Stimulated activated CD4-positive, alpha-beta T cell treated with anti-CD3 and anti-CD28 coated beads, Interleukin-1b, Interleukin-23, amount 100 ng/mL, for 24 hours (primary cell): ENCODE measurements at places on chromosomes 12 and 14.

GRCh38 chr12:97335115-97335514, 127.5 kb upstream of the RMST start:
- no peak for DNase-seq

GRCh38 chr14:105891221-105891602, 364.8 kb downstream of the TMEM121 start:
- no peak for DNase-seq

- no peak for DNase-seq
Observed at GRCh38 chr12:116538682-116539305, 20.4 kb upstream of the MAP1LC3B2 start.

DNA sequence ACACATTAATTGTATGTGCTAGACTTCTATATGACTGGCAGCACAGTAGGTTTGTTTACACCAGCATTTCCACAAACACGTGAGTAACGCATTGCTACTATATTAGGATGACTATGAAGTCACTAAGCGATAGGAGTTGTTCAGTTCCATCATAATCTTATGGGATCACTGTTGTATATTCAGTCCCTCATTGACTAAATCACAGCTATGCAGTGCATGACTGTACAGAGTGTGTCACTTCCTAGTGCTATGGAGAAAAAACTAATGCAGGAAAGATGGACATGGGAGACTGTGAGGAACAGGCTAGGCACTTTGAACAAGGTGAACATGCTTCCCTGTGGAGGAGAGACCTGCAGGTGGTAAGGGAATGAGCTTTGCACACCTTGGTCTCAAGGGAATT, 259.8 kb downstream of the NUAK1 start:
- no peak for DNase-seq

DNA sequence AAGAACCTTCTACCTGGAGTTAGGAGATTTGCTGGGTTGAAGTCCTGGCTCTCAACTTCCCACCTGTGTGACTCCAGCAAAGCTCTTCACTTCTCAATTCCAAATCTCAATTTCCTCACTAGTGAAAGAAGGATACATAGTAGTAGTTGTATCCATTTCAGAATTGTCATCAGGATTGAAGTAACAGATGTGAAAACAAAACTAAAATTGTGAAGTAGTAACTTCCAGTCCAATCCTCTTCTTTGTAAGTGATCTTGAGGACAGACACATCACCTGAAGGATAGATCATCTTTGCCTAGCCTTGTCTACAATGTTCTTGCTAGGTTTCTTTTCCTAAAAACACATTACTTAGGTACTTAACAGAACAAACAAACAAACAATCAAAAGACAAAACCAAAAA, 1.2 kb upstream of the LRRK2 start:
- no peak for DNase-seq

DNA sequence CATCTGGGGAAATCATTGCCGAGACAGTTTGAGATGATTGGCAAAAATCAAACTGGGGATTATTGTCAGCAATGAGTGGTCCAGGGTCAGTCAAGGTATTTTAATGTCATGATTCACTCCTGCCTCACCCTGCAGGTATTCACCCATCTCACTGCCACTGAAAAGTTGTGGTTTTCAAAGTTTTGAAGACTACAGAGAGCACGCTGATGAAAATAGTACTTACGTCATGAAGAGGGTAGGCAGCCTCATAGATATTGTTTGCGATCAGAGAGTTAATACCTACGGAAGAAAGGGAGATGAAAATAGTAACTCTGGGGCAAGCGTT, 138.0 kb downstream of the ANO2 start:
- DNase-seq, result no peak
